NCI-H2081 treated with DMSO at 0.1 percent for 48 hours (cell line): ENCODE measurements at places on chromosomes 1 and 21.

DNA sequence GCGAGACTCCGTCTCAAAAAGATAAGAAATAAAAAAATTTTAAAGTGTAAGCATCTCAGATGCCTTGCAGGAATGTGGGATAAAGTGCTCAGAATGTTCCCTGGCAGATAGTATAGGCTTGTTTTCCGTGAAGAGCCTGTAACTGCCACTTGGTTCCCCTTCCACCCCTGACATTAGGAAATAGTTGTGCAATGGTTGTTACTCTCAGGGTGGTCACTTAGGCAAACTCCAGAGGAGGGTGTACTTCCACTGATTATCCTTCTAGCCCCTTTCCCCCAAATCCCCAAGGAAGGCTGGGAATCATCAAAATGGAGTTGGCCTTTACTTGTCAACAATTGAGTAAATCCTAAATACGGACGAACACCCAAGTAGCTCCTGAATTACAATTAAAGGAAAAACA is 10.4 kb downstream of the RPL11 start:
- DNase-seq = no peak

- DNase-seq = no peak
Observed at GRCh38 chr1:162832470-162832869, 28.5 kb downstream of the CCDC190 start.

DNA sequence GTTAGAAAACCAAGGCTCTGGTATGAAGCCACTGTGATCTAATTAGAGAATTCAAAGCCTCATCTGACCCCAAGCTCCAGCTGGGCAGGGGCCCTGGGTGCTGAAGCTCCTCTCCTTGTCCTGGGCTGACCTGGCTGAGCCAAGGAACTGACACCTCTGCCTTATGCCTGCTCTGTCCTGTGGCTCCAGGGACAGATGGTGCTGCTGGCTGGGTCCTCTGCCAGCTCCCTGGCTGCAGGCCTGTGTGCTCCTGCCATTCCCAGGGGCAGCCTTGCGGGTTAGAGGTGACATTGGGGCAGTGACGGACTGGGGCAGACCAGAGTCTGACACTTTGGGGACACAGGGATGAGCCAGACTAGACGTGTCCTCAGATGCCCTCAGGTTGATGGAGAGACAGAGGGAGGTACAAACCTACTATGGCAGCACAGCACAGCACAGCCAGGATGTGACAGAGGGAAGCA is 11.8 kb downstream of the ACOT11 start:
- DNase-seq = no peak

- DNase-seq = no peak
Observed at GRCh38 chr21:37405629-37406028, 39.1 kb downstream of the DYRK1A start.

DNA sequence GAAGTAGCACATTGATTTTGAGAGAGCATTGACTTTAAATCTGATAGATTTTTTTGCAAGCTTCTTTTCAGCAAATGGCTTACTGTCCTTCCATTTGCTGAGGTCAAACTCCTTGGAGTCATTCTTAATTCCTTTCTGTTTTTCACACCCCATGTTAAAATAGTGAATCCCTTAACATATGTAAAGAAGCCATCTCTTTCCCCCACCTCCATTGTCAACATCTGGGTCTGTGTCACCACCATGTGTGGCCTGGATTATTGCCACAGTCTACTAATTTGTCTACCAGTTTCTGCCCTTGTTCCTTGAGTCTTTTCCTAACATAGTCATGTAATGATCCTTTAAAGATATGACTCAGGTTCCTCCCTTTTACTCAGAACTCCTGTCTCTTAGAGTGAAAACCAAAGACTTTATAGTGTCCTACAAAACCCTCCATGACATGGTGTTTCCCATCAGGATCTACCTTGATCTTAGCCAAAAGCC is 104.7 kb downstream of the ST6GALNAC3 start:
- DNase-seq = no peak

GRCh38 chr21:43868461-43868860 is 3.4 kb downstream of the AGPAT3 start:
- DNase-seq = no peak

DNA sequence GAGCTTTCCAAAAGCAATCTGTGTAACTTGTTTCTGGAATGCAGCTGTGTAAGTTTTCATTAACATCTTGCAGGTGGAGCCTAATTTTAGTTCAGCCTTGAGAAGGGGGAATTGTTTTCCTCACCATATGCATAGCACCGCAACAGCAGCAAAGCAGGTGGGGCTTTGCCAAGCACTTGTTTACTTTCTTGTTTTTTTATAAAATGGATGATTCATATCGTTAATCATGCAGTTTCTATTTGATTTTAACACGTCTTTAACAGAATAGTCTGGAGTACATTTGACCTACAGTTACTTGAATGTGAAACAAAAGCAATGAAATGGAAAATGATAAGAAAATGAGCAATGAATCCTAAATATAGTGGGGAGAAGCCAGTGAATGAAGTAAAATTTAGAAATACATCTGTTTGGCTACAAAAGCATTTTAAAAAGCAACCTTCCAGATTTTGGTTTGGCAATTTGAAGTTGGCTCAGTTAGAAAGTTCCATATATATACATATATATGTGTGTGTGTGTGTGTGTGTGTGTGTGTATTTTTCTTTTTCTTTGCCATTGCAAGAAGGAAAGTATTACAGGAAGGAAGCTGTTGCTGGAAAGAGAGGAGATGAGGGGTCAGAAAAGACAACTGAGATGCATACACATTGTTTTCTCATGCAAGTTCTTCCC is 119.0 kb upstream of the ADGRL2 start:
- no peak for DNase-seq
